ENCODE measurements at places on chromosomes 13 and 19.

DNA sequence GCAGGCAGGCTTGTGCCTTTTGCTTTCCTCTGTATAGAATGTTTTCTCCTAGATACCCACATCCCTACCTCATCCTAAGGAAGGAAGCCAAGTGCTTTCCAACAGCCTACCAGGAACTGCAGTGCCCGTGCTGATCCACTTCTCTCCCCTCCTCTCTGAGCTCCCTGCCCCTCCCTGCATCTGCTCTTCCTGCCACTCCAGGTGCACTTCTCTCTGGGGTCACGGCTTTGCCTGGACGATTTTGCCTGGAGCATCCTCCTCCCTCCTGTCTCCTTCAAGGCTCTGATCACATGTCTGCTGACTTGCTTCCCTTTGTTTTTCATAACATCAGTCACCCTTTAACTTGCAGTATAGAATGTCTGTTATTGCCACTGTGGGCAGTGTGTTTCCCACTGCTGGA lies 34.7 kb upstream of the IRS2 start:
- DNase-seq = no peak

DNA sequence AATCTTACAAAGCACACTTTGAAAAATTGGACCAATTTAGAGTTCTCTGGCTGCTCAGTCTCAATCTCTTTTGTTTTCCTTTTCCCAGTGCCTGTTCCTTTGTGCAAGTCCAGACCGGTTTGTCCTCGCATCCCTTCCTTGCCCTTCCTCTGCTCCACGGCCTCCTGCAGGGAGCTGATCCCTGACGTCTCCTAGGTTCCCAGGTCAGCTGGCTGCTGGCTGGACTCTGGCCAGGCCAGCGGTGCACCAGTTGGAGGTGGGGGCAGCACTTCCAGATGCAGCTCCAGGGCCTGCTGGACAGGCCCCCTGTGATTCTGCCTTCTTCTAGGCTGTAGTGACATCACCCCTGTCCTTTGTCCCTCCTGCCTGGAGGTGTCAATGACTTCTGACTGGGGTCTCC lies 44.0 kb upstream of the KPNA3 start:
- no peak for DNase-seq

- no peak for DNase-seq
Measured at GRCh38 chr19:11495481-11495880, 10.2 kb downstream of the ZNF653 start.

DNA sequence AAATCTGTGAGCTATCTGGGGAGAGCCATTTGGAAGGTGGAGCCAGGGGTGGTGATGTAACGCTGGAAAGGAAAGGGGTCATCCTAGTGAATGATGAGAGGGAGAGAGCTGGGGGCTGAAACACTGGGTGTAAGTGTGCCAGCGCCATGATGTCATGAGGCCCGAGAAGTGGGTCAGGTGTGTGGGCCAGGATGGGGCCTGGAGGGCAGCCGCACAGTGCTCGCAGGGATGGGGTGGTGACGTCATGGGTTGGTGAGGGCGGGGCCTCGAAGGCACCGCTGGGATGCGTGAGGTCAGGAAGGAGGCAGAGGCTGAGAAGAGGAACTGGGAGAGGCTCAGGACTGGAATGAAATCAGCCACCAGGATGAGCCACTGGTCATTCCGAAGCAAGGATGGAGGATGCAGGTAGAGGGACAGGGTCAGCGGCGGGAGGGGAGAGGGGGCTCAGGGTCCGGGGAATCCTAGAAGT lies 4.4 kb downstream of the CCDC61 start:
- no peak for DNase-seq

DNA sequence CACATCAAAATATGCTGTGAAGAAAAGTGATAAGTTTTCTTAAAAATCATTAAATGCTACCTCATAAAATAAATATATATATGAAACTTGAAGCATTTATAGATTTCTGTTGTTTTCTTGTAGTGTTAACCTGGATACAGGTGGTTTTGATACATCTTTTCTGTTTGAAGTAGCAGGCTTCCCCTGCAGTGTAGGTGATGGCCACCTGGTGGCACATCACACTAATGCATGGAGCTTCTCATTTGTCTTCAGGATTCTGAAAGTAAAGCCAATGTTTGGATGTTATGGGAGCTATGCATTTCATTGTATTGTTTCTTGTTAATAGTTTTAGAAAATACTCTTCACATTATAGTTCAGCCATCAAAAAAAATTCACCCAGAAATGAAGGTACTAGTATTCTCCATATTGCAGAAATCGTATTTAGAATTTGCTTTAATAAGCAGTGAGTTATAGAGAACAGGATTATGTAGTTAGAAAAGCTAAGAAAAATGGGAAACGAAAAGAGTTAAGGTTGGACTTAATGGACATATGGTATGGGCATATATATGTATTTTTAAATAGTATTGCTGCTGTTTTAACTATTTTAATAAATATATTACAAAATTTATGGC lies 18.7 kb downstream of the GPR180 start:
- peak; percentile 21 for DNase-seq

DNA sequence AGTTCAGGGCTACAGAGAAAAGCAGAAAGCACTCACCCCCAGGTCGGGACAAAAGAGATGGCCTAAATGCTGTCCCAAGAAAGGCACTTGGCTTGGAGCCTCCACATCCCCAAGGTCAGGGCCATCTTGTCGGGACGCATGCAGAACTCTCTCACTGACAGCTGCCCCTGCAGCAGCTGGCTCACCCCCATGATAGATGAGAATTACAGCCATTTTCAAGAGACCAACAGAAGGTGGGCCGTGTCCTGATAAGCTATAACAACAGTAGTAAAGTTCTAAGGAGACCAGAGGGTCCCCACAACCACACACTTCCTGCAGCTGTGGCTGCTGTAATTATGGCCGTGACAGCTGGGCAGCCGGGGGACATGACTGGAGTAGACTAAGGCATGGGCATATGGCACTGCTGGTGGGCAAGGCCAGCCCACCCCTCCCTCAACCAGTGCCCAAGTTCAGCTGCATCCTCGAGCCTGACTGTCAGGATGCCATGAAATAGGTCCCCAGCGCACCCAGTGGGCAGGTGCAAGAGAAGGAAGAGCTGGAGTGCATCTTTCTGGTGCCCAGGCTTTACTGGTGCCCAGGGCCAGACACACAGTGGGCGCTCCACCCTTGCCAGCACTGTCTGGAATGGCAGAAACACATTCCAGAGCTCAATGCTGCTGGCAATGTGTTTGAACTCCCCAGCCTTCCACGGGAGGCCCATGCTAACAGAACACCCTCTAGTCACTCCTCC lies 436.7 kb upstream of the ZNF507 start:
- no peak for DNase-seq

GRCh38 chr13:84032116-84032515 lies 149.8 kb upstream of the SLITRK1 start:
- DNase-seq = no peak

DNA sequence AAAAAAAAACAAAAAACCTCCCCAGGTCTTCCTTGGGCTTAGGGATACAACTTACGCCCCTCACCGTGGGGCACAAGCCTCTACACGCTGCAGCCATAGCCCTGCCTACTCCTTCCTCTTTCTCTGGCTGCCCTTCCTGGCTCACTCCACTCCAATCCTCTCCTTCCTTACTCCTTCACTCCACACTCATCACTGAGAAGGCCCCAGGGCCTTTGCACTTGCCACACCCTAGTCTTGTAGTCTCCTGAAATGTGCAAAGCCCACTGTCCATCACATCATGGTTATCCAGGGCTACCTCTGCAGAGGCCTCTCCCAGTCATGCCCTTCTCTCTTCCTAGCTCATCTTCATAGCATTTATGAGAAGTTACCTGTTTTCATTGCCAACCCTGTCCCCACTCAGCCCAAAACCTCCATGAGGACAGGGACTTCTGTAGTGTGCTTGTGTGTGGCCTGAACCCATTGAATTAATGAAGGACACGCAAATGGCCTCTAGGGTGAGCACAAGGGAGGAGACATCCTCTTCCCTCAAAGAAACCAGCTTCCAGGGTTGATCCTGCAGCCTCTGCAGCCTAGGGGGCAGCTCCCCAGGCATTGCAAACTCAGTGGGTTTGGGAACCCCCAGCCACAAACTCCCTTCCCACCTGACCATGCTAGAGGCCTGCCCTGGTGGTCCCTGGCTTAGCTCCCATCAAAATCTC lies 7.9 kb upstream of the HSH2D start:
- DNase-seq = no peak

GRCh38 chr19:9251236-9251635 lies 506 bp downstream of the OR7E24 start:
- no peak for DNase-seq

DNA sequence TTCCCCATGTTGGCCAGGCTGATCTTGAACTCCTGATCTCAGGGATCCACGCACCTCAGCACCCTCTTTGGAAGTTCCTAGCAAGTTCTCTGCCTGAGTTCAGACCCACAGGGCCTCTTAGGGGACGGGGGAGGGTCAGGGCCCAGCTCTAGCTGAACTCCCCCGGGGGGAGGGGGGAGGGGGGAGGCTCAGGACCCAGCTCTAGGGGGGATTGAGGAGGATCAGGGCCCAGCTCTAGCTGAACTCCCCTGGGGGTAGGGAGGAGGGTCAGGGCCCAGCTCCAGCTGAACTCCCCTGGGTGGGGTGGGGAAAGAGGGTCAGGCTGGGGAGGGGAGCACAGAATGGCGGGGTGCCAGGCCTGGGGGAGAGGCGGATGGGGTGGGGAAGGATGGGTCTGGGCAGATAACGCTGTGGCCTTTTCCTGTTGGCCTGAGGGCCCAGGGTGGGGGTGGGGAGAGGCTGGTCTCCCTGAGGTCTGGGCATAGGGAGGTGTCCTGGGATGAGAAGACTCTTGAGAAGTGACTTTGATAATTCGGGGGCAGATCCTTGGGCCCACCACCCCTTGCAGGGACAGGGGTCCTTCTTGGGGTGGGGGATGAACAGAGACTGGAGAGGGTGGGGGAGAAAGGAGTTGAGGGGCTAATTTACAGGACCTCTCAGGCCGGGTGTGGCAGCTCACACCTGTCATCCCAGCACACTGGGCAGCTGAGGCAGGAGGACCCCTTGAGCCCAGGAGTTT lies 5.5 kb upstream of the PTBP1 start:
- no peak for DNase-seq

- no peak for DNase-seq
Measured at GRCh38 chr13:74485757-74486156, 351.6 kb upstream of the KLF12 start.

- no peak for DNase-seq
Measured at GRCh38 chr13:27797228-27797624, 4.9 kb downstream of the GSX1 start.

DNA sequence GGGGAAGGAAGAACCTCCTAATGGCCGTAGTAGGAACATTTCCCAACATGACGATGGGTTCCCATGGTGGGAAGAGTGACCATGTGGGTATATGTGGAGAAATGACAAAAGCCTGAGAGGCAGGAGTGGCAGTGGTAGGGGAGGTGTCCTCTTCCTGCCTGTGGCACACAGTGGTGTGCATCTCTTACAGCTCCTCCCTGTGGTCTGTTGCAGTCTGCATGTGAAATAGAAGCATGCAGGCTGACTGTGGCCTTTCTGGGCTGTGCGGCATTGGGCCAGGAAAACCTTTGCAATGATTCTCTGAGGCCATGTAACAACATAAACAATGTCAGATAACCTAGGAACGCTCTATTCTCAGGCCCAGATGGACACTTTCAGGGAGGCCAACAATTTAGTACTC lies 84.0 kb downstream of the LACC1 start:
- DNase-seq = no peak

GRCh38 chr13:99630269-99630898 lies 129.1 kb downstream of the TM9SF2 start:
- DNase-seq = no peak

DNA sequence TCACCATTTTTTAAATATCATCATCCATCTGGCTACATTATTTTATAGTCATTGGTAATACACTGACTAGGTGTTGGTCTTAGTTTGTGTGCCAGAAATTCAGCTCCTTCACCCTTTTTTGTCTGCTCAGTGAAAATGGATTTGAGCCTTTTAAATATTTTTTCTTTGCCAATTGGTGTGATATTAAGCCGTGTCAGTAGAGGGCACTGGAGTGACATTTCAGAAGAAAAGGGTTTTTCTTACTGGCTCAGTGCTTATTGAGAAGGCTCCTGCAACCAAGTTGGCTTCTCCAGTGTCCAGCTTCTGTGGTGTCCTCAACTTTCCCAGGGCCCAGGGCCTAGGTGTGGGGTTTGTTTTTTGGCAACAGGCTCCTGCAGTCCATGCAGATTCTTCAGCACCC lies 546.6 kb downstream of the DACH1 start:
- no peak for DNase-seq

DNA sequence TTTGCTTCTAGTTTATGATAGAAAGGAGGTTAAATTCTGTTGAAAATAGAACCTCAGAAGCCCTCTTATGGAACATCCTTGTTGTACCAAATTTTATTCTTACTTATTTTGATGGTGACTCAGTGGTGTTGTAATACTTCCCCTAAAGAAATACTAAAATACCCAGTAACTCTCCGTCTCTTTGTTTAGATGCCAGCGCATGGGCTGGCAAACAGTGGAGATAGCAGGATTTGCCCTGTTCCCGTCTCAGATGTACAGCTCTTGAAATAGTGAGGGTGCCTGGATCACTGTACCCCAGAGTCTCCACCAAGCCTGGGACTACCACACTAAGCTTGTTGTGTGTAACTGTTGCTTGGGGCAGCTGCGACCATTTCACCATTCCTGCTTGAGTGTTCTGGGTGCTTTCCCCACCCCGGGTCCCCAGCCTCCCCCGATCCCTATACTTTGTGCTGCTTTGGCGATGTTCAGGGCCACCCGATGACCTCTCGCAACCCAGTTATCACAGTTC lies 67.0 kb upstream of the TEX29 start:
- no peak for DNase-seq

- no peak for DNase-seq
Measured at GRCh38 chr13:109381546-109382180, 404.7 kb downstream of the IRS2 start.

DNA sequence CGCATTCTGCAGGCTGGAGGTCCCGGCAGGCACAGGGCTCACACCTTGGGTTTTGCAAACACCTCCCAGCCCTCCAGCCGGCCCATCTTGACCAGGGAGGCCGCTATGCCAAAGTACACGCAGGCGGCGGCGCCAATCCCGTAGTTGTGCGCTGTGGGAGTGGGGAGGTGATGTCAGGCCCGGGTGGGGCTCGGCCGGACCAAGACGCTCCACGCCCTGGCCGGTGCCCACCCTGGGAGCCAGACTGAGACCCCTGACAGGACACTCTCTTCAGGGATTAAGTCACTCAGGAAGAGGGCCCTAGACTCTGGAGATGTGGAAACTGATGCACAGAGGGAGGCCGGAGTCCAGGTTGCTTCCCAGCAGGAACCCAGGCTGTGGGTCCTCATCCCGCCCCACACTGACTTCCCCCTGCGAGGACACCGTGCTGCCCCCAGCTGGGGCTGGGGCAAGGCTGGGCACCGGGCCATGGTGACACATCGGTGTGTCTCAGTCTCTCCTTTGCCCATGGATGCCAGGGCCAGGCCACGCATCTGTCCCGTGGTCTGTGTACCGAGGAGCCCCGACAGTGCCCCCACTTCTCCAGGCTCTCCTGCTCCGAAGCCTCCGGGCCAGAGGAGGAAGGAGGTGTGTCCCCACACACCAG lies 8.8 kb downstream of the NDUFA11 start:
- DNase-seq = no peak

GRCh38 chr13:79571147-79571546 lies 90.2 kb downstream of the NDFIP2 start:
- no peak for DNase-seq

GRCh38 chr13:39597838-39598237 lies 5.2 kb downstream of the LHFPL6 start:
- DNase-seq = no peak

GRCh38 chr19:677201-677600 lies 1.0 kb downstream of the FSTL3 start:
- DNase-seq = no peak

GRCh38 chr19:15110418-15110815 lies 3.2 kb downstream of the SYDE1 start:
- no peak for DNase-seq
